ENCODE measurements at places on chromosomes 3 and 15. TPM values are rescaled to one million over a fixed set of nuclear protein-coding genes. Genes with fewer than 3 reads are reported as not detected.

The ALS2CL gene
- total RNA-seq: 0.90 TPM

The TBL1XR1 gene
- total RNA-seq: 87.3 TPM

The DNAH12 gene
- not detected for total RNA-seq

The TM4SF1 gene
- 60.2 TPM for total RNA-seq

The KY gene
- not detected for total RNA-seq

The GOLGA8J gene
- 0.16 TPM for total RNA-seq

The ECE2 gene
- total RNA-seq: not detected

The TGM4 gene
- not detected for total RNA-seq

The TMEM158 gene
- 4.2 TPM for total RNA-seq

The MKRN3 gene
- total RNA-seq: not detected

The LRTM1 gene
- not detected for total RNA-seq

The CCDC191 gene
- total RNA-seq: 0.61 TPM

The GRAMD2A gene
- total RNA-seq: not detected

The WDR73 gene
- total RNA-seq: 31.5 TPM

The GOLGA6B gene
- not detected for total RNA-seq

The RBP2 gene
- not detected for total RNA-seq

The DPPA2 gene
- total RNA-seq: not detected

The PLSCR2 gene
- not detected for total RNA-seq

The PLXND1 gene
- total RNA-seq: 21.8 TPM

The C3orf49 gene
- total RNA-seq: not detected

The MESP2 gene
- 0.27 TPM for total RNA-seq

The EFHB gene
- not detected for total RNA-seq

The SELENOK gene
- 48.8 TPM for total RNA-seq

The ARL14 gene
- total RNA-seq: not detected

The EBLN2 gene
- total RNA-seq: 2.1 TPM

The UCN2 gene
- total RNA-seq: 18.8 TPM

The CILP gene
- total RNA-seq: 0.13 TPM

The TMEM207 gene
- 0.21 TPM for total RNA-seq

The CFAP100 gene
- total RNA-seq: not detected

The ARGFX gene
- not detected for total RNA-seq

The GP9 gene
- not detected for total RNA-seq

The ZNF501 gene
- 2.5 TPM for total RNA-seq

The FGD5 gene
- total RNA-seq: not detected

The DOCK3 gene
- 0.11 TPM for total RNA-seq

The HRH1 gene
- not detected for total RNA-seq

The AGTR1 gene
- total RNA-seq: 0.08 TPM

The TRAK1 gene
- 30.8 TPM for total RNA-seq

The KCNH8 gene
- total RNA-seq: 0.24 TPM

The SPSB4 gene
- 0.08 TPM for total RNA-seq

The CHAC1 gene
- 91.0 TPM for total RNA-seq

The FMN1 gene
- total RNA-seq: 87.0 TPM

The TNFSF10 gene
- not detected for total RNA-seq

The TGM5 gene
- 0.21 TPM for total RNA-seq

The CCDC54 gene
- not detected for total RNA-seq

The GPR87 gene
- not detected for total RNA-seq

The CCDC33 gene
- total RNA-seq: not detected

The TRIM71 gene
- total RNA-seq: 0.03 TPM

The GOLGA6D gene
- total RNA-seq: not detected

The EFCAB12 gene
- not detected for total RNA-seq

The TF gene
- 0.59 TPM for total RNA-seq

The NRROS gene
- total RNA-seq: 6.2 TPM

The CPN2 gene
- not detected for total RNA-seq

The GASK1A gene
- 0.11 TPM for total RNA-seq

The PKM gene
- 1,322 TPM for total RNA-seq

The GOLGA8B gene
- 22.8 TPM for total RNA-seq

The PRR20G gene
- not detected for total RNA-seq

The GPR171 gene
- not detected for total RNA-seq

Data from SK-MEL-5 (cell line).